ENCODE measurements at places on chromosomes 16 and 17.

DNA sequence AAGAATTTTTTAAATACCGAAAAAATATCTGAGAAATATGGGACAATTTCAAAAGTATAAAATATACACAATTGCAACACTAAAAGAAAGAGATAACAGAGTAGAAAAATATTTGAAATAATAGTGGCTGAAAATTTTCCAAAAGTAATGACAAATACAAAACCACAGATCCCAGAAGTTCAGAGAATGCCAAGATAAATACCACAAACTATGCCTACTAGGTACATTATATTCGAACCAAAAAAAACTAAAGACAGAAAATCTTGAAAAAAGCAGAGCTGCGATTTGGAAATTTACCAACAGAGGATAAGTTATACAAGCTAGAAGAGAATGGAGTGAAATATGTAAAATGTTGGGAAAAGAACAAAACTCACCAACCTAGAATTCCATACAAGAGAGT lies 191.3 kb upstream of the ELAC2 start:
- no peak for DNase-seq

DNA sequence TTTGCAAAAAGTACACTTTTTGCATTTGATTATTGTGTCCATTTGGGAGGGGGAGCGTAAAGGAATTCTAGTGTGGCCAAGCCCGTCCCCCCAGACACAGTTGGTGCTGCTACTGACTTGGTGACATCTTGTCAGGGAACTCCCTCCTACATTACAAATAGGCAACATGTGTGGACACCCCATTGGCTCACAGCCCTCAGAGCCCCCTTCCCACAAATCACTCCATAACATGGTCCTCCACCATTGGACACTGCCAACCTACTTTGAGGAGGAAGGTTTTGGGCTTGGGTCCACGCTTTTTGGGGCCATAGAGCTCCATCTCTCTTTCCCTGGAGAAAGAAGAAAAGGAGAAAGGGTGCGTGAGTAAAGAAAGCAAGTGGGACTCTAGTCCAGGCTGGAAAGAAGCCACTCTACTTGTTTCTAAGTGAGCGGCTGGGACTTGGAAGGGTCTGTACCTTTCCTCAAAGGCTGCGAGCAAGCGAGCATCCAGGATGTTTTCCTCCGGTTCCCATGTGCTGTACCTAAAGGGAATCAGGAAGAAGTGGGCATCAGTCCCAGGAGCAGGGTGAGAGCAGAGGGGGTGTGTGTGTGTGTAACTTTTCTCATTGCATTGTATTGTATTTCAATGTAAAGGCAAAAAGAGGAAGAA lies 958 bp downstream of the CBX8 start:
- DNase-seq = no peak

GRCh38 chr16:3514621-3515020 lies 13.8 kb downstream of the CLUAP1 start:
- no peak for DNase-seq

DNA sequence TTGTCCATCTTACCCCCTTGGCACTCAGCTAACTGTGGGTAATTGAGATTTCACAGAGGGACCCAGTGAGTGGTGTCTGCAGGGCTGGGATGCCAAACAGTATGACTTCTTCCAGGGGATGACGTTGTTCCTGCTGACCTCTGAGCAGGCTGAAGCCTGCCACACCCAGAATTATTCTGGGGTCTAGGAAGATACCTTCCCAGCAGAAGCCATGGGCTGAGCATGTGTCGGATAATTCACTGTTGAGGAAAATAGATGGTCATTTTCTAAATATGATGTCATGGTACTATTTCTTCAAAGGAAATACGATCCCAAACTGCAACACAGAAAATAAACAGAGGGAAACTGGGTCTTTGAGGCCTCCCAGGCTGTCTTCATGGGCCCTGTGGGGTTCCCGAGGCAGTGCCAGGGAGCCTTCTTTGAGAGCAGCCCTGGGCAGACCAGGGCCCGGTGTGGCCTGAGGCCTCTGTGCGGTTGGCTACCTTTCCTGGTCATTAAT lies 17.4 kb downstream of the WNT9B start:
- no peak for DNase-seq

DNA sequence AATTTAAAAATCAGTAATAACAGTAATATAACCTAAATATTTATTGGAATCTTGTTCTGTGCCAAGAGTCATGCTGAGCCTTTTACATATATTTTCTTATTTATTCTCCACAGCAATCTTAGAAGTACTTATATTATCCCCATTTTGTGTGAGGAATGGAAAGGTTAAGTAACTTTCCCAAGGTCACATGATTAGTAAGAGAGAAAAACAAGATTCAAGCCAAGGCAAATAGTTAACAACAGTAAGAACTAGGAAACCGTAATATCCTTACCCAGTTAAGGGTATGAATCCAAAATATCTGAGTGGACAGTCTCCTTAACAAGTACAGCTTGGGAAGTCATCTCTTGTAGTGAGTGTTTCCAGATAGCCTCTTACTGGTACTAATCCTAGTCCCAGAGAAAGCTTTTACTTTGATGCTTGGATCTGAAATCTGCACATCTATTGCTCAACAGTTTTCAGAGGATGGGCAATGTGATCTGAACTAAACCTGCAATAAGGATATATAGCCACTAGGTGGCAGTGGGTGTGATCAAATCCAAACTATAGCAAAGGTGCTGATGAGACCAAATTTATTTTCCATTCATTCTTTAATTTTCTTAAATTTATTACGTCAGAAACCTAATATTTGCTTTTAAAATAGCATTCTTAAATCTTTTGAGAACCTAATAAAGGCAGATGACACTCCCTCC lies 23.3 kb downstream of the SHISA6 start:
- DNase-seq = no peak

GRCh38 chr17:70144260-70144846 lies 25.0 kb upstream of the KCNJ2 start:
- no peak for DNase-seq

GRCh38 chr17:2708585-2709182 lies 2.9 kb downstream of the CLUH start:
- no peak for DNase-seq

DNA sequence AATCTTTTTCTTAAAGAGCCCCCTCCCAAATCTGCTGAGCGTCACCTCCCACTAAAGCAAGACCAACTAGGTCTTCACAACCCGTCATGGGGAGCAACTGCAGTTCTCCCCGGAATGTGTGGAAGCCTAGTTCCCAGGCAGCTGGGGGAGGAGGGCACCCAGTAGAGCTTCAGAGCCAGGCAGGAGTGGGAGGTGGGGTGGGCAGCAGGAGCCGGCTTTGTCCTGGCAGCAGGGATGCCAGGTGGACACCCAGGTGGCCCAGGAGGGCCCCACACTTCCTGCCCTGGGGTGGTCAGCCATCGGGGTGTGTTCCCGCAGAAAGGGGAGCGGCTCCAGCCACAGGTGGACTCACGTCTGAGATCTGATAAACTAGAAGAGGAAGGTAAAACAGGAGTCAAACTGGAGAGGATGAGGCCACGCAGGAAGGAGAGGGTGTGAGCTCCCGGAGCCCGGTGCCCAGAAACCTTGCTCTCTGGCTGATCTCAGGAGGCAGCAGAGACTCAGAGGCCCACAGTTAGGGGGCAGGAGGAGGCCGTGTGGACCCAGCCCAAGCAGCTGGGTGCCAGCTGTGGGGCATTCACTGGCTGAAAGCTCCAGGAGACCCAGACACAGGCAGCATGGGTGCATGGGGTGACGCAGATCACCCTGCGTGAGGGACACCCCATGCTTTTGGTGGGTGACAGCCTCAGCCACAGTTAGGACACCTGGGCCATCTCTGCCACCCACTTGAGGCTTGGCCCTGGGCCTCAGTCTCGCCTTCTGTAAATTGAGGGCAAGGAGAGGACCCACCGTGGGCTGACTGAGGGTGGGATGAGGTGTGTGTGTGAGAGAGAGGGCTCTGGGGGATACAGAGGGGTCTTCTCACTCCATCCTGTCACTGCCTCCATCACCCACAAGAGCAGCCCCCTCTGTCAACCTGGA lies 260.8 kb upstream of the TNRC6C start:
- DNase-seq = no peak

GRCh38 chr17:68377771-68378267 lies 79.5 kb downstream of the WIPI1 start:
- DNase-seq = no peak

- DNase-seq = no peak
Measured at GRCh38 chr16:35523991-35524390, 2064.6 kb downstream of the TP53TG3F start.

DNA sequence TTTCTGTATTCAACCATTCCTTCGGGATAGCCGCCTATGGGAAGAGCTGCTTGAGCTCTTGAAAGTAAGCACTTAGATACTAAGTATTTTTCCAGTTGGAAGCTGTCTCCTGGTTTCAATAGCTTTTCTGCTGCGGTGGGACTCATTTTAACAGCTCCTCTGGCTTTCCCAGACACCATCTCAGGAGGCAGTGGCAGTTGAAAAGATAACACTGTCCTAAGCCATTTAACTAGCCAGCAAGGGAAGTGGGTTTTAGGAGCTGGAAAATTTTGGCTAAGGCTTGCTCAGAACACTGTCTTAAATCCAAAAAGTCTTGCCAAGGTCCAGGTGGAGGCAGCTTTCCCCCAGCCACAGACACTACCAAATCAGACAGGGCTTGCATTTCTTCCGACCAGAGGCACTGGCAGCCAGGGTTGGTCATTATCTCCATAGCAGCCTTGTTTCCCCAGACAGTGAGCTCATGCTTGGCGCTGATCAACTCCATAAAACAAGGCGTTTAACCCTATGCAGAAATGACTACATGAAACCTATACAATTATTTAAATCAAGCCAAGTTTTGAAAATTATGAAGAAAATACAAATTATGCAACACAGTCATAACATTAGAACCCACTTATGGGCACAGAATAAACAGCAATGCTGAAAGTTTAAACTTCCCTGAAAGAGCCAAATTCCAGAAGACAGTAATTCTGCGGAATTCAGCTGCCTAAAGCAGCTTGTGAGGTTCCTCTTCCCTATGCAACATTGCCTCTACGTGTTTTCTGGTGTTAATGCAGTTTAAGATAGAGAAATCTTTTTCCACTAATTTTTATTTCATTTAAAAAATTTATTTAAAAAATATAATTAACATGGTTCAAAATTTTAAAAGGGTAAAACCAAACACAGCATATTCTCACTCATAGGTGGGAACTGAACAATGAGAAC lies 25.0 kb downstream of the GABARAPL2 start:
- DNase-seq = no peak

- DNase-seq = no peak
Measured at GRCh38 chr16:79171931-79172705, 428.4 kb downstream of the MAF start.

GRCh38 chr17:42659079-42659931 lies at the start of gene TUBG2:
TUBG2 (plus strand) TSS chr17:42659284; CDS start chr17:42659504, 220 bp downstream.
- DNase-seq = peak; percentile 60

DNA sequence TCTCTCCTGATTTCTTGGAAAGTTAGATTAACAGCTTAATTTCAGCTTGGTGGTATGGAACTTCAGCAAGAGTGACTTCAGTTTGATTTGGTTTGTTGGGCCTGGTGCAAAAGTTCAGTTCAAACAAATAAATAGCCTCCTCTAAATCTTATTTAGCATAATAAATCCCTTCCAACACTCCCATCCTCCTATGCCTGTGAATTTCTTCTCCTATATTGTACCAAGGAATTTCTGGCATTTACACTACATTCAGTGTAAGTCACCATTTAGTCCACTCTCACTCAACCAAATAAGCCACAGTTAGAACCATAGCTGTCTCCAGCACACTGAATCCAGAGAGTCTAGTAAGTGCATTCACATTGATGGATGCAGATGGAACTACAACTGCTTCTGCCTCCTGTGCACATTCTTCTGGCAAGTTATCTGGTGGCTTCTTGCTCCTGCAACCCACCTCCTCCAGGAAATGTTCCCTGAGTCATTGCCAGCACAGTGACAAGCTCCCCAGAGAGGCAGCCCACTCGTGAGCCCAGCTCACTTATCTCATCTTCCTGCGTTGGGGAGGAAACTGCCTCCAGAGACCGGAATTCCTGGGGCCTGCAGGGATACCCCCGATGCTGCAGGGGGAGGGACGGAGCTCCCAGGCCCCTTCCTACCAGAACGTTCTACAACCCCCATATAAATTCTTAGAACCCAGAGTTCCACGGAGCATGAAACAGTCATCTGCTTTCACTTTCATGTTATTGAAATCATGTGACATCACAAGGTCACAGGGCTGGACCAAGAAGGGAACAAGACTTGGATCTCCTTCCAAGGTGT lies 318.3 kb downstream of the PHKB start:
- DNase-seq = no peak

DNA sequence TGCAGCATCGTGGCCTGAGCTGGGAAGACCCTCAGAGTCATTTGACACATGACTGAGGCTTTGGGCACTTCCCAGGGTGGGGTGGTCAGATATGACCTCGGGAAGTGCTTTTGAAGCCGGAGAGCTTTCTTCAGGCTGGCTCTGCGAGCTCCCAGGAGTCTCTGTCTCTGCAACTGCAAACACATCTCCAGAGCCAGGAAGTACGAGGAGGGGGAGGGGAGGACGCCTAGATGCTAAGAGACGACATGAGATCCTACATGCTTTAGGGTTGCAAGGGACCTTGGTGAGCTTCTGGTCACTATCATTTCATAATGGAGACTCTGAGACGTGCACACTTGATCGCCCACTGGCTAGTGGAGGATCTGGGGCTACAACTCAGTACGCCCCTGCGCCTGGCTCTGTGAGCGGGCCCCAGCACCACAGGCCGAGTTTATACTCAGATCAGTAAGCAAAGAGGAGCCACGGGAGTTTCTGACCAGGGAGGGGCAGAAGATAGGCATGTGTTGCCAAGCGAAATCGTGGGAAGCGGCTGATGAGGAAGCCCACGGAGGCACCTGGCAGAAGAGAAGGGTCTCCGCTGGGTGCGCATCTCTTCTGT lies 527 bp upstream of the MGAT5B start:
- no peak for DNase-seq

- DNase-seq = no peak
Measured at GRCh38 chr16:53989597-53989996, 285.6 kb downstream of the FTO start.

GRCh38 chr17:13024526-13025257 lies 6.9 kb upstream of the ELAC2 start:
- DNase-seq = peak; percentile 15

GRCh38 chr17:73151916-73152632 lies 12.7 kb upstream of the SSTR2 start:
- no peak for DNase-seq

GRCh38 chr17:70675070-70675590 lies 505.8 kb downstream of the KCNJ2 start:
- no peak for DNase-seq

- no peak for DNase-seq
Measured at GRCh38 chr17:42436391-42436790, 13.3 kb upstream of the CAVIN1 start.

DNA sequence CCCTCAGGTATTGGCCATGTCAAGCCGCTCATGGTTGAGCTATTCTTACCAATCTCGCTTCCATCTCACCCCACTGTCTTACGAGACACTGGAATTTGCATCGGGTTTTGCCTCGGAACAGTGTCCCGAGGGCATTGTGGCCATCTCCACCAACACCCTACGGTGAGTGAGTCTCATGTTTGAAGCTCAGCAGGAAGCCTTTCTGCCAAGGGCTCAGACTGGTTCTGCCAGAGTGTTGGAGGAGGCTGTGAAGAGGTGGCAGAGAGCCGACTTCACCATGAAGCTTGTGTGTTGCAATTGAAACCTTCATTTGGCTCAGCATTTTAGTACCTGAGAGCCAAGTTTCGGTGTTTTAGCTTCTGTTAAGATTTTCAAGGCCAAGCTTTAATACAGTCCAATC lies 38.0 kb downstream of the SF3B3 start:
- no peak for DNase-seq

Measured in activated CD8-positive, alpha-beta memory T cell treated with anti-CD3 and anti-CD28 coated beads for 1 hour (primary cell).